Coronary artery (tissue), 2 donors: ENCODE measurements at places on chromosomes 6 and 20.

DNA sequence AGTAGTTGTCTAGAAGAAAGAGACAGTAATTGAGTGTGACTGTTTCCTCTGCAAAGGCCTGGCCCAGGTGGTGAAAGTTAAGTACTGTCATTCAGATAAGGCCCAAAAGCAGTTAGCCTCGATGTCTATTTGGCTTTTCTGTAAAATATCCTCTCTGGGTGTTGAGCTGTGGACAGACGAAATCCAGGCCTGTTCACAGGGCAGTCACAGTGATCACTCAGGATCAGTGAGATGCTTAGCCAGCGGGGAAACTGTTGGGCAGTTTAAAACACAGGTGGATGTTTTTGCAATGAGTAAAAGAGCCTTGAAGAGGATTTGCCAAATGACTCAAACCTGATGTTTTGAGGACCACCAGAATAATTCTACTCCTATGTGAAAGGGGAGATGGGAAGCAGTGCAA is 22.0 kb upstream of the PRDM1 start:
- no peak for DNase-seq

DNA sequence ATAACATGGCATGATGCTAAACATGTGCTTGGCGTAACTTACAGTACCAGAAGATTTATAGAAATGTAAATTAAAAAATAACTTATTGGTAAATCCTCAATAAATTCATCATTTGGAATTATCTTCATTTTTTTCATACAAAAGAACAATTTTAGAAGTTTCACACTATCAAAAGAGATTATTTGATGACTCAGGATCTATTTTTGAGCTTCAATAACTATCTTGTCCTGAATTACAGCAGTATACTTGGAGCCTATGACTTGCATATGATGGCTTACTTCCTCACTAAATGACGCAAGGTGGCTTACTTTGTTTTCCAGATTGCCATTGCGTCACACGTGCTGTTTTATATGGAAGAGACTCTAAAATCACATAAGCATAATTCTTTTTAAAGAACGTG is 49.2 kb downstream of the KHDRBS2 start:
- DNase-seq = no peak

GRCh38 chr6:16723826-16724225 is 37.4 kb downstream of the ATXN1 start:
- DNase-seq = no peak

GRCh38 chr6:151232899-151233298 is 6.9 kb upstream of the AKAP12 start:
- no peak for DNase-seq

DNA sequence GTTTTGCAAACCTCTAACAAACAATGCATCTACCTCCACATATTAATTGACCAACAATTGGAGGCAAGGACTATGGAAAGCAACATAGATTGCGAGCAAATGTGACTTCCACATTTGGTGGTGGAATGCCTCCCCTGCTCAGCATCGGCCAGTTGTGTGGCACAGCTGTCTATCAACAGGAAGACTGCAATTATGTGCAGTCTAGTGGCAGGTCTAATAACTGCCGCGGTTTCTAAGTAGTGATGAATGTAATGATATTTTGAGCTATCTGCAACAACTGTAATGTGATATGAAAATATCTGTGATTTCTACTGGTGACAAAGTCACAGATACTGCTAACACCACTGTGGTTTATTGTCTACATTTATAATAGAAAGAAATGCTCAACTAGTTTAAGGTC is 56.8 kb downstream of the NCR2 start:
- no peak for DNase-seq

- DNase-seq = no peak
Observed at GRCh38 chr6:170284126-170284773, 6.6 kb downstream of the DLL1 start.

GRCh38 chr6:71321314-71321713 is 32.7 kb downstream of the OGFRL1 start:
- DNase-seq = no peak

GRCh38 chr6:17169291-17169690 is 67.4 kb downstream of the STMND1 start:
- no peak for DNase-seq
